Pancreas (tissue), 10 donors: ENCODE measurements at places on chromosomes 13 and 19. TPM values are rescaled to one million over a fixed set of nuclear protein-coding genes. Genes with fewer than 3 reads are reported as not detected.
A peak's percentile ranks its signal among the peaks of the same experiment; 100 is the strongest.

GRCh38 chr19:44806291-44806690 is 2.6 kb upstream of the BCAM start:
- H3K4me3 ChIP-seq: no peak overlapping the region
- H3K27me3 ChIP-seq: no peaks in the 10 kb centered on the region
- no peak for DNase-seq
- H3K27ac ChIP-seq: no peak overlapping the region

Gene LRRC25
- polyA plus RNA-seq: 0.85 TPM

DNA sequence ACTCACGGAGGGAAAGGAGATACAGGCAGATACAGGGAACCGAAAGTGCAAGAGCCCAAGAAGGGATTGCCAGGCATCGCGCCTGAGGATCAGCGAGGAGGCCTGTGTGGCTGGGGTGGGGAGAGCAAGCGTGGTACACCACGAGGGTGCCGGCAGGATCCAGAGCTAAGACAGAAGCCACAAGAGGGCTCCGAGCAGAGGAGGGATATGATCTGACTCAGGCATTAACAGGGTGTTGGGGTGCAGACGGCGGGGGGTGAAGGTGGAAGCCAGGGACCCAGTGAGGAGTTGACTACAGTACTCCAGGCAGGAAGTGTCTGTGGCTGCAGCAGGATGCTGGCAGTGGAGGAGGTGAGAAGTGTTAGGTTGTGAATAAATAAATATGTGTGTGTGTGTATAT is 5.4 kb upstream of the PPP1R37 start:
- no peak overlapping the region for H3K4me3 ChIP-seq
- H3K36me3 ChIP-seq: no peaks in the 10 kb centered on the region
- peaks cover 5% of the 10 kb centered on the region for H3K4me1 ChIP-seq
- DNase-seq: no peak
- H3K27ac ChIP-seq: no peak overlapping the region
- H3K27me3 ChIP-seq: no peaks in the 10 kb centered on the region

Gene C19orf33
- 13.1 TPM for polyA plus RNA-seq

DNA sequence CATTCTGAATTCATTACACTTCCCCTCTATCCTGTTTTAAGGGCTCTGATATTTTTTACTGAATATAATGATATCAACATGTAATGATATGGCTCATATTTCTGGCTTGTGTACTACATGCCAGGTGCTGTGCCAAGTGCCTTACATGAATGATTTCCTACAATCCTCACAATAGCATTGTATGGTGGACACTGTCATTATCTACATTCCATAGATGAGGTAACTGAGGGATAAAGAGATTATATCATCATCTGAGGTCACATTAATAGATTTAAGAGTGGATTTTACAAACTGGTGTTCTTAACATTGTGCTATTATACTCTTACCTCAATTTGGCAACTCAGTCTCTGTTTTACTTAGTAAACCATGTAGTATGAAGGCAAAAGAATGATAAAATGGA is 502.0 kb downstream of the LIG4 start:
- H3K4me3 ChIP-seq: no peak overlapping the region
- no peak for DNase-seq

GRCh38 chr13:109381546-109382180 is 404.7 kb downstream of the IRS2 start:
- H3K4me3 ChIP-seq: no peak overlapping the region
- H3K27ac ChIP-seq: no peak overlapping the region
- H3K4me1 ChIP-seq: no peaks in the 10 kb centered on the region
- DNase-seq: no peak

Gene NCR1
- polyA plus RNA-seq: not detected

- H3K27me3 ChIP-seq: peaks cover 5% of the 10 kb centered on the region
- no peaks in the 10 kb centered on the region for H3K4me1 ChIP-seq
- DNase-seq: peak; percentile 74
- H3K36me3 ChIP-seq: no peaks in the 10 kb centered on the region
Measured at GRCh38 chr19:10424011-10424637, 3.8 kb downstream of the PDE4A start.

GRCh38 chr19:6056801-6057650 is 53.3 kb downstream of the RFX2 start:
- peaks cover 12% of the 10 kb centered on the region for H3K4me1 ChIP-seq
- no peaks in the 10 kb centered on the region for H3K27me3 ChIP-seq
- H3K27ac ChIP-seq: peak overlapping the region; percentile 76
- H3K36me3 ChIP-seq: no peaks in the 10 kb centered on the region

DNA sequence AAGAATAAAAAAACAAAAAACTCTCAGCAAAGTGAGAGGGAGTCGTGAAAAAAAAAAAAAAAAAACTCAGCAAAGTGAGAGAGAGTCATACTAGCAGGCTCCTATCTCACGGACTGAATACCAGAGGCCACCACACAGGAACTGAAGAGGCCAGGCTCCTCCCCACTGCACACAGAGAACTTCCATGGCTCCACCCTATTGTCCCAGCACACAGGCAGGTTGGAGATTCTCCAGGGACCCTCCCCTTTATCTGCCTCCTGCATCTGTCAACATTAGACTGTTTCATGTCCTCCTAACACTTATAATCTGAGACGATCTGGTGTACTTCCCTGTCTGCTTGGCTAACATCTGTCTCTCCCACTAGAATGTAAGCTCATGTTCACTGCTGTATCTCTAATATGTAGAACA is 37.0 kb upstream of the FARP1 start:
- no peaks in the 10 kb centered on the region for H3K36me3 ChIP-seq
- no peak overlapping the region for H3K4me3 ChIP-seq
- H3K27ac ChIP-seq: no peak overlapping the region
- no peak for DNase-seq
- no peaks in the 10 kb centered on the region for H3K4me1 ChIP-seq

- H3K4me1 ChIP-seq: no peaks in the 10 kb centered on the region
- H3K27me3 ChIP-seq: no peaks in the 10 kb centered on the region
- H3K36me3 ChIP-seq: no peaks in the 10 kb centered on the region
- H3K27ac ChIP-seq: no peak overlapping the region
- no peak for DNase-seq
- no peak overlapping the region for H3K4me3 ChIP-seq
Measured at GRCh38 chr19:30006207-30006606, 64.2 kb downstream of the URI1 start.

Gene IGFL2
- not detected for polyA plus RNA-seq

- no peaks in the 10 kb centered on the region for H3K27me3 ChIP-seq
- no peaks in the 10 kb centered on the region for H3K36me3 ChIP-seq
- peak; percentile 60 for DNase-seq
- peaks cover 23% of the 10 kb centered on the region for H3K4me1 ChIP-seq
- H3K4me3 ChIP-seq: no peak overlapping the region
Measured at GRCh38 chr13:110520431-110521295, 40.9 kb downstream of the RAB20 start.

Gene ITGBL1
- polyA plus RNA-seq: 1.5 TPM
